ENCODE measurements at places on chromosomes 12 and 14.

GRCh38 chr14:68807148-68807600 lies 14.3 kb upstream of the ZFP36L1 start:
- peak; percentile 42 for DNase-seq

GRCh38 chr14:102829016-102829548 lies 51.8 kb downstream of the TRAF3 start:
- no peak for DNase-seq

GRCh38 chr14:79721399-79722084 lies 489.8 kb downstream of the DIO2 start:
- DNase-seq, result no peak

GRCh38 chr14:59189091-59189785 lies 771 bp downstream of the DAAM1 start:
- no peak for DNase-seq

DNA sequence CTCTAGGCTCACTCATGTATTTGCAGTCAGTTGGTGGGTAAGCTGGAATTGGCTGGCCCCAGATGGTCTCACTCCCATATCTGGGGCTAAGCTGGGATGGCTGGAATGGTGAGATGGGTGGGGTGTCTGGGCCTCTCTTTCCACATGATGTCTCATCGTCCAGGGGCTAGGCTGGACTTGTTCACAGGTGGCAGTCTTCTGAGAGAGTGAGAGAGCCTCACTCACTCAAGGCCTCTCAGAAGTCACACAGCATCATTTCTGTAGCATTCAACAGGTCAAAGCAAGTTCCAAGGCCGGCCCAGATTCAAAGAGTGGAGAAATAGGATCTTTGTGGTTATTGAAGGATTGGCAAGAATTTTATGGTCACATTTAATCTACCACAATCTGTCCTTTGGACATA lies 102.7 kb downstream of the UNC79 start:
- DNase-seq, result no peak
